AML-193 (cell line): ENCODE measurements at places on chromosomes 2 and 18.

GRCh38 chr18:902229-902628 lies 2.4 kb upstream of the ADCYAP1 start:
- DNase-seq, result no peak

- no peak for DNase-seq
These were observed 131.8 kb downstream of the BAZ2B start for GRCh38 chr2:159484532-159484931.

- DNase-seq, result no peak
These were observed 228.2 kb downstream of the HAUS1 start for GRCh38 chr18:46332286-46332801.

DNA sequence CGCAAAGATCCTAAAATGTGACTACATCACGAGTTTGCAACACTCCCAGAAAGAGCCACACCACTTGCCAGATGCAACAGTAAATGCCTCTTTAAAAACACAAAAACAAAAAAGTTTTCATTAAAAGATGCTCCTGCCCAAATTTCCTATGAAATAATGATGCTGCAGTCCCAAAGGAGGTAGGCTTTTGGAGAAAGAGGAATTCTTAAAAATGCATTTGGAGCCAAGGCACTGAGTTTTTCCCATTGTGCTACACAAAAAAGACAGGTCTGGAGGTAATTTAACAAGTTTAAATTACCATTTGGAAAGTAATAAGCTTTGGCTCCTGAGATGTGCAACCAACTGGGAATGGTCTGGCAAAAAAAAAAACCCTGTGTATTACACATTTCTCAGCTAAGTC lies 145.0 kb downstream of the PID1 start:
- DNase-seq, result no peak

- peak; percentile 46 for DNase-seq
These were observed 1.6 kb upstream of the NFE2L2 start for GRCh38 chr2:177265824-177266817.
